ENCODE measurements at places on chromosomes 4 and X.

DNA sequence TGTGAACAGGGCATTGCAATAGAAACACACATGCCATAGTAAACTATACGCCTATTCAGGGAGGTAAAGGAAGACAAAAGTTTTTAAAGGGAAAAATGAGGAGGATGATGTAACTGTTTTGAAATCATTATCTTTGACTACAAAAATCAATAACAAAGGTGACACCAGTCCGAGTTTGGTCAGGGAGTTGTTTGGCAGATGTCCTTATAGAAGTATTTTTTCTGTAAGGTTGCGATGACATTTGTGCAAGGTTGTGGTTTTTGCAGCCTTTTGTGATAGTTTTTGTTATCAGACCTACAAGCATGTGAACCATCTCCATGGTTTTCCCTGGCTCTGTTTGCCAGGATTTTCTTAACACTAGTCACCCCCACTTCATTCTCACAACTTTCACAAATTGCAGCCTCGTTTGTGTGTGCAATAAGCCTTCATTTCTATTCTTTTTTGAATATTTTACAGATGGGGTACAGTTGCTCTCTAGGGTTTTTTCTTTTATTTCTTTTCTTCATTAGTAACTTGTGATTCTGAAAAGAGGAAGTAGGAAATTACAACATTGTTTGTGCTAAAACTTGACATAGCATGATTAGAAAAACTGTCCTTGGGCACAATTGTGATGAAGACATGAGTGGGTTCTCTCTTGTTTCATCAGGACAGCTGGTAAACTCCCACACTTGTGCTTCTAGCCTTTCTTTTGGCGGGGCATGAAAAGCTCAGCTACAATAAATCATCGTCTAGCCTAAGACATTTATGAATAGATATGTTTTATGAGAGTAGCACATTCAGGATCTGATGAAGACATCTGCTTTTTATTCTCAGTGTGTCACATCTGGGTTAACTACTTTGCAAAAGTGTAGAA is 60.2 kb upstream of the PNPLA4 start:
- no peak for DNase-seq

DNA sequence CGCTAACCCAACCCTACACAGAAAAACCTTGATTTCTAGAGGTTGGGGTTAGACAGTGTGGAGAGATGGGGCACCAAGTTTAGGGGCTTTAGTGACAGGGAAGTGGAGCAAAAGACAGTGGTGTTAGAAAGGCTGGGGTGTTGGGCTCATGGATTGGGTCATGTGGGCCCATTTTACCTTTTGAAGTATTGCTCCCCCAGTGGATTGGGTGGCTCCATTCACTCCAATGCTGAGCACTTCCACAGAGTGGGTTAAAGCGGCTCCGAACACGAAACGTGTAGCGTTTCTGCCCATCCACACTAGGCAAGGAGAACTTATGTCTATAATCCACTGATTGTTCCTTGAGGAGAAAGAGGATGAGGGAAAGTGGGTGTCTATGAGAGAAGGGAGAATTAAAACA is 2.3 kb downstream of the IL2RG start:
- DNase-seq = no peak

- no peak for DNase-seq
Measured at GRCh38 chrX:13285693-13286092, 34.2 kb downstream of the ATXN3L start.

DNA sequence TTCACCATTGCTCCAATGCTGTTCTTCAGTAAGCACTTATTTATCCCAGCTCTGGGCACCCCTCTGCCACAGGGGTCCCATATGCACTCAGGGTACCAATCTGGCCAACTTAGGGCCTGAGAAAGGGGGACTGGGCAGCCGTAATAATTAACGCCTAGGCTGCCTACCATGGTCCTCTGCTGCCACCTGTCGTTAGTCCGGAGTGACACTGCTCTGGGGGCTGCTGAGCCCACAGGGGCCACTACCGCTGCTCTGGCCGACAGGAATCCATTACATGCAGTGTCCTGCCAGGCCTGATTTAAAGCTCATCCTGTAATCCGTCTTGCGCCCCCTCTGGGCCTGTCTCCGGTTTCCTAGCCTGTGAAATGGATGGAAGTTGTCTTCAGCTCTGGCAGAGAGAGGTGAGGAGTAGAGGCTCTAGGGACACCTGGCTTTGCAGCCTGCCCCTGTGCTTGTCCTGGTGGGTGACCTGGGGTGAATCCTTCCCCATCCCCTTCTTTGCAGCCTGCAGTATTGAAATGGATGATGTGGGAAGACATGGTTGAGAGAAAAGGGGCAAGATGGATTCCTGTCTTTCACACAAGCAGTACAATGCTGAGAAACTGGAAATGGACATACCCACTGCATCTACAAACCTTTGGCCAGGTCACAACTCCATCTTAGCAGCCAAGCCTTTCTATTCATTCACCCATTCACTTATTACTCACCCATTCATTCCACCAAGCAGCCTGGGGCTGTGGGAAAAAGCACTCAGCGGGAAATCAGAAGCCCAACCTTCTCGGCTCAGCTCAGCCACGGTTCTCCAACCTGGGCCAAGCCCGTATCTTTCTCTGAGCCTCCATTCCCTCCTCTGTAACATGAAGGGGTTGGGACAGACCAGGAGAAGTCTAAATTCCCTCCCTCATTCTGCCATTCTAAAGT is 116.3 kb upstream of the NALF2 start:
- DNase-seq = peak; percentile 1

- DNase-seq = no peak
Measured at GRCh38 chrX:149205937-149206336, 299.2 kb downstream of the IDS start.

Measured in effector memory CD8-positive, alpha-beta T cell (primary cell).